ENCODE measurements at places on chromosomes 12 and 14.
A peak's percentile ranks its signal among the peaks of the same experiment; 100 is the strongest.

GRCh38 chr14:81990312-81990761 is 456.7 kb upstream of the SEL1L start:
- no peak for DNase-seq

GRCh38 chr12:6097411-6097810 is 27.1 kb downstream of the VWF start:
- DNase-seq, result no peak

DNA sequence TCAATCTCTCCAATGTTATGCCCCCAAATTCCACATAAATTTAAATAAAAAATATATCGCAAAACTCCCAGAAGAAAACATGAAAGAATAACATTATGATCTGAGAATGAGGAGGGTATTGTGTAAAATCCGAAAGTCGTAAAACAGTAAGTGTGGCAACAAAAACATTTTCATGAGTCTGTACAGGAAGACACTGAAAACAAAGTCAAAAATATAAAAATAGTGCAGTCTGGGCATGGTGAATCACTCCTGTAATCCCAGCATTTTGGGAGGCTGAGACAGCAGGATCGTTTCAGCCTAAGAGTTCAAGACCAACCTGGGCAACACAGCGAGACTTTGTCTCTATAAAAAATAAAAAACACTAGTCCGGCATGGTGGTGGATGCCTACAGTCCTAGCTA is 57.1 kb downstream of the SPTLC2 start:
- no peak for DNase-seq

- peak; percentile 81 for DNase-seq
Measured at GRCh38 chr12:12349711-12350665, at the start of gene MANSC1. TSS of gene MANSC1 (minus strand) at chr12:12350242. CDS start at chr12:12343314, 6,928 bp downstream.

DNA sequence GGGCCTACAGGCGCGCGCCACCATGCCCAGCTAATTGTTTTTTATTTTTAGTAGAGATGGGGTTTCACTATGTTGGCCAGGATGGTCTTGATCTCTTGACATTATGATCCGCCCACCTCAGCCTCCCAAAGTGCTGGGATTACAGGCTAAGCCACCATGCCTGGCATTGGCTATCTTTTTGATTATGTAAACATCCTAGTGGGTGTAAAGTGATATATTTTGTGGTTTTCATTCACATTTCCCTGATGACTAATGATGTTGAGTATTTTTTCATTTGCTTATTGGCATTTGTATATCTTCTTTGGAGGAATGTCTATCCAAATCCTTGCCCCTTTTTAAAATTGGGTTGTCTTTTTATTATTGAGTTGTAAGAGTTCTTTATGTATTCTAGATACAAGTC is 16.3 kb downstream of the CREBL2 start:
- DNase-seq, result no peak

DNA sequence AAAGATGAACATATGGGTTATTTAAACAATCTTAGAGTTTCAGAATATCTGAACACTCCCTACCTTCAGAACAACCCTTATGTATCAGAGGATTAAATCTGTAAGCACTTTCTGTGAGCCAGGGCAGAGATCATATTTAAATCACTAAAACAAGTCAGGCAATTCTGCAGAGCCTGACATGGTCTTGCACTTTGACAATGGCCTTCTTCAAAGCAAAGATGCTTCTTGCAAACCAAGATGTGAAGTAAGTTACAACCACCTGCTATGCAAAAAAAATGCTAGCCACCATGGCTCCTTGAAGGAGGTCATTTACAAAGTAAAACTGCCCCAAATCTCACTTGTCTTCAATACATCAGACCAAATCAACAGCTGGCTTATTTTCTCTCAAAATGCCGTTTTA is 3.2 kb downstream of the PPP1CC start:
- no peak for DNase-seq

- DNase-seq, result no peak
Measured at GRCh38 chr12:49867570-49868341, 24.9 kb upstream of the BCDIN3D start.

Measured in left cardiac atrium (tissue), 4 donors.